ENCODE measurements at places on chromosomes 13 and 19.

DNA sequence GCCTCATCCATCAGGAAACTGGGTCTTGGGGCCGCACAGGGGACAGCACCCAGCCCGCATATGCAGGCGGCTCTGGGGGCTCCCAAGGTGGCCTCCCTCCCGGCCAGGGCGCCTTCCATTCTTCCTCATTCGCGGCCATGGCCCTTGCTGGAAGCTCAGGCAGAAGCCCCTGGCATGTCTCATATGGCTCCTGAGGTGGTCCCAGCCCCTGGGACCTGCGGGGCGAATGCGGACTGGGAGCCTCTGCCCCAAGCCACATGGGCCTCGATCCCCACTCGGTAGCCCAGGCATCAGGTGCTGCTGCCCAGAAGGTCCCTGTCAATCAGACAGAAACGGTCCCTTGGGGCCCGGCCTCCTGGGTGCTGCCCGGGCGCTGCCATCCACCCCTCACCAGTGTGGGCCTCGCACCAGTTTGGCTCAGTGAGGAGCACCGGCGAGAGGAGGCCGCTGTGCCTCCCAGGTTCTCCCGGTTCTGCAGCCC is 301.6 kb downstream of the TEX29 start:
- DNase-seq = no peak

GRCh38 chr13:93446238-93446637 is 219.6 kb downstream of the GPC6 start:
- no peak for DNase-seq

GRCh38 chr19:16104722-16105121 is 7.0 kb upstream of the RAB8A start:
- DNase-seq = no peak

DNA sequence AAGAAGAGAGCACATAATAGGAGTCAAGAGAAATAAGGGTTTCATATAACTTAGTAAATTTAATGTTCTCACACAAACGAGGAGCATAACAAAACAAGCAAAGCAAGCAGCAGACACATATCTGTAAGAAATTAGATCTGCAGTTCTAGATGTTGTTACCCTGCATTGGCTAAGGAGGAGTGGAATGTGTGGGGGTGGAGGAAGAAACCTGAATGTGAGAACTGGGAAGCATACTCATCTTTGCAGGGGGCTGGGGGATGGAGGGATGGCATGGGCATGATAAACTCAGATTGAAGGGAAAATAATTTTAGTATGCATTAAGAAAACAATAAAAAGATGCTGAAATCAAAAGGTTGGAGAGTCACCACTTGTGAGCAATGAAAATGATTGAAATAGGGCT is 255.0 kb downstream of the LIG4 start:
- no peak for DNase-seq

- no peak for DNase-seq
Observed at GRCh38 chr19:14343286-14343685, 38.0 kb upstream of the ADGRE5 start.

Data from stimulated activated CD8-positive, alpha-beta memory T cell treated with anti-CD3 and anti-CD28 coated beads, Interleukin-2, amount 100 ng/mL, for 48 hours (primary cell).